ENCODE measurements at places on chromosomes 12 and 14.

- no peak for DNase-seq
These were observed 22.9 kb downstream of the VCPKMT start for GRCh38 chr14:50093496-50093895.

DNA sequence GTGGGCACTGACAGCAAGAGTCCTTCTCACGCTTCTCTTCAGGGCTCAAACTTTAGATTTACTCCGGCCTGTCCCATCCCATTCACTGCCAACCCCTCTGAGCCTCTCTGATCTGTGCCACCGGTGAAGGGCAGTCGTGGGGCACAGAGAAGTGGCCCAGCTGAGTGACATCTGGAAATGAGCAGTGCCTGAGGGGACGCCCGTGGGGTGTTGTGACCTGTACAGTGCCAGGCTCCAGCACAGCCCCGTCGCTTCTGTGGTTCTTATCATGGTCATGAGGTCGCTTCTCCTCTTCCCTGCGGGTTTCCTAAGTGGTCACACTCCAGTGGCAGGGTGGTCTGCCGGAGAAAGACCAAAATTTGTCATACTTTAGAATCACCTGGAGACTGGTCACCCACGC lies 4.1 kb downstream of the BDKRB2 start:
- DNase-seq, result no peak

- DNase-seq, result no peak
These were observed 84.6 kb downstream of the SETD3 start for GRCh38 chr14:99395909-99396530.

DNA sequence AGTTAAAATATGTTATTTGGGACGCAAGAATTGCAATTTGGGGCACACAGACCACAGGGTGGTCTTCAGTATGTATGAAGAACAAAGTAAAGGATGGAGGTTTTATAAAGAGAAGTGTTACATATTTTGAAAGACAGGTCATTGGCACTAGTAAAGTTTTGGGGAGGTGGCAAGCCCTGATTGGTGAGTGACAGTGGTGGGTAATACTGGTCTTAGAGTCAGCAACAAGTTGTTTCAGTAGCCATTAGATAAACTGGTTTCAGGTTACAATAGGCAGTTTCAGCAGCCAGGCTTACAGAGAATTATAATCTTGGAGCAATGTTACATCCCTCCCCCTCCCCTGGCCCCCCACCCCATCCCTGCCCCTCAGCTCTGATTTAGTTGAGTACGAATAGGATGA lies 17.5 kb downstream of the MARK3 start:
- DNase-seq, result no peak

DNA sequence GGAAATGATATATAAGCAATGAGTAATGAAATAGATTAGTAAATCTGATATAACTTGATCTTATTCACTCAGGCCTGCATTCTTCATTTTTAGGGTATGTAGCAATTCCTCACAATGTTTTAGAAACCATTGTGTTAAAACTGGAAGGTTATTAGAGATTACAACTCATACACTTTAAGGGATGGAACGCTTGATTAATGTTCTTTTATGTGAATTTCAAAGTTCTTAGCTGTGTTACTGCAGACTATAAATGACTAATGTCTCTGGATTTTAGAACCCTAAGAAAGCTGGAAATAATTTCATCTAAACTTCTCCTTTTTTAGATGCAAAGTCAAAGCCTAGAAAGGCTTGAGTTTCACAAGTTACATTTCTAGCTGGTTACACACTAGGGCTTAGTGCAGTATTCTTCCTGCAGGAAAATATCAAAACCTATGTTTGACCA lies 148.2 kb upstream of the CLEC14A start:
- peak; percentile 94 for DNase-seq

DNA sequence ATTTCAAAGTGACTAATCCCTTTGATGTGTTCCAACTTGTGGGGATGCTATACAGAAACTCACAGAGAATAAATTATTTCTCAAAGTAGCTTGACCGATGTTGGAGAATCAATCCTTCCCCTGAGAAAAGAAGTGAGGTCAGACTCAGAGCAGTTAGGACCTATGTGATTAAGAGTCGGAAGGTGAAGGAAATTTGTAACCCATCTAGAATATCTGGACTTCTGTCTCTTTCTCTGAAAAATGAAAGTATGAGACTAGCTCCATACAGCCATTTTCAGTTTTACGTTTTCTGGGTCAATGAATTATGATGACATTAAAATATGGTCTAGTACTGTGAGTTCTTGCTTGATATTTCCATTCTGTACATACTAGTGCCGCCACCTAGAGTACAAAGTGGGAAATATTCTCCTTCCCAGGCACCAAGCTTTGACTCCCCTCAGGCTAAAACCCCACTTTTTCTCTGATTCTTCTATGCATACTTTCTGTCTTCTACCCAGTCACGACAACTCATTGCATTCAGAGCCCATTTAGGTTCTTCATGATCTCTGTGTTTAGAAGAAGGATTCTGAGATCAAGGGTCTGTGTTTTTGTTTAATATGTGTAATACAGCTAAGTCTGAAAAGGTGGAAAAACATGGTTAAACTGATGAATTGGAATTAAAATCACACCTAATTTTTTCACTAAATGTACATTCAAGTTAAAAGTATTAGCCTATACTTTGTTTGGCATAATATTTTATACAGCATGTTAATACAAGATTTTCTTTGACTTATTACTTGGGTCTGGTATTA lies 6.9 kb upstream of the NTS start:
- peak; percentile 43 for DNase-seq

DNA sequence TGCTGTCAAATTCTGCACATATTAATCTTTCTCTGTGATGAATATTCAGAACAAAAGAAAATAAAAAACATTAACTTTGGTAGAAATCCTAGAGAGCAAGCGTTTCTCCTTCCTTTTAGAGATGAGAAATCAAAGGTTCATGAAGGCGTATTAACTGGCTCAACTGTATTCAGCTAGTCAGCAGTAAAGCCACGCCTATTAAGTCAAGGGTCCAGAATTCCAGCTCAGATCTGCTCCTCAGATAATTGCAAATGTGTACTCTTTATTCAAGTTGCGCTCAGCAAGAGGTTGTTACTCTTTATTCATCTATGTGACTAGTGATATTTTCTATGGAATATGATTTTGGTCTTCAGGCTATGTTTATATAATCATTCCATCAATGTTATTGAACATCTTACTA lies 13.1 kb upstream of the POC1B start:
- DNase-seq, result no peak

DNA sequence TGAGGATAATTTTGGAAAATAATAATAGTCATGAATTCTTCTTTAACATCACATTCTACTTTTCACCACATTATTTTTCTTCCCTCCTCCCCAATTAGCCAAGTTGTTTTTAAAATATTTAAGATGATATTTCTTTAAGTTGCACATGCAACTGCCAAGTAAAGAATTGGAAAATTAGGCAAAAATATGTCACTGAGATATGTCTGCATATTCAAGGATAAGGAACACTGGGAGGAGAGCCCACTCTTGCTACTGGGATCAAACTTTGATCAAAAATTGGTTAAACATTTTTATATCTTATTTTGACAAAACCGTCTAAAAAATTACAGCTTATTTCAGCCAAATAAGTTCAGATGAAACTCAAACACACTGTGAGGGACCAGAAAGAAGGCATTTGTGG lies 231.2 kb upstream of the TMTC1 start:
- DNase-seq, result no peak

GRCh38 chr14:21070610-21071224 lies 613 bp downstream of the ARHGEF40 start:
- no peak for DNase-seq

GRCh38 chr12:40144023-40144422 lies 38.1 kb upstream of the SLC2A13 start:
- DNase-seq, result no peak

DNA sequence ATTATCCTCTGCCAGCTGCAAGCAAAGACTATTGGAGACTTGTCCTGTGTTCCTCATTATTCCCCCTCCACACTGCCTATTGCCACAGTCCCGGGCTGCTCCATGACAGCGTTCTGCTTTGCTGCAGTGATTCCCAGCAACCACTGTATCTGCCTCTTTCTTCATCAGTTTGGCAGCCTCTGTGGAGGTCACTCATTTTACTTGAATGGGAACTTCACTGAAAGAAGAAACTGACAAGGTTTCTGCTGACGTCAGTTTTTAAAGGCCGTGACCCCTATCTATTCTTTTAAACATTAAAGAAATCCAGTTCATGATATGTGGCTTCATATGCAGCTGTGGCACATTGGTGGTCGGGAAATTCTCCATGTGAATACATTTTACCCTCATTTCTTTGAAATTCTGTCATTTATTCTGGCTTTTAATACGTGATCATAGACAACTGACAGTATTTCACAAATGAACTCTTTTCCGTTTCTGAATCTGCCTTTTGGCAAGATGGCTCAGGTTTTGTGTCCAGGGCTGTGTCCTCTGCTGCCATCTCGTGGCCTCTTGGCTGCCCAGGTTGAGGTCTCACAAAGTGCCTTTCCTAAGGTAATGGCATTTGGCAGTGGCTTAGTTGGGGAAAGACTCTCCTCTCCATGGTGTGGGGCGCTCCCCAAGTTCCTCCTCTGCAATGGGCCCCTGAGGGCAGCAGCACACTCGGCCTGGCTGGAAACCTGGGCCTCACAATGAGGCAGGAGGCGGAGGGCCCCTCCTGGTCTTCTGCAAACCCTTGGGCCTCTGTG lies 5.8 kb downstream of the TMEM253 start:
- DNase-seq, result no peak

- peak; percentile 84 for DNase-seq
These were observed 180.3 kb downstream of the RAD51B start for GRCh38 chr14:67999705-68000384.

DNA sequence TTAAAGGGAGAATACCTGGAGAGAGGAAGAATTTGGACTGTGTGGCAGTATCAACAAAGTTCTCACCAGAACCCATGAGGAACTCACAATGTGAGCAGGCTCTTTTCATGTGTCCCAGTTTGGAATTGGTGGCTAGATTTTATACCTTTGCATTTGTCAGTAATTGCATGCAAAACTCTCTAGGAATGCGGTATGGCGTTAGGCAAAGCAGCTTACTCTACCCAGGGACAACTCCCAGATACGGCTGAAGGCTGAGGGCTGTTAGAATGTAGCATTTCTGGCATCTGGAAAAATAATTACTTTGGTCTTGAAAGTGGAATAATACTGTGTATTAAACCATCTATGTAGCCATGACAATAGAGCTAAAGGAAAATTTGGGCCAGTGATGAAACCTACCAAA lies 635.5 kb downstream of the SLC16A7 start:
- DNase-seq, result no peak

DNA sequence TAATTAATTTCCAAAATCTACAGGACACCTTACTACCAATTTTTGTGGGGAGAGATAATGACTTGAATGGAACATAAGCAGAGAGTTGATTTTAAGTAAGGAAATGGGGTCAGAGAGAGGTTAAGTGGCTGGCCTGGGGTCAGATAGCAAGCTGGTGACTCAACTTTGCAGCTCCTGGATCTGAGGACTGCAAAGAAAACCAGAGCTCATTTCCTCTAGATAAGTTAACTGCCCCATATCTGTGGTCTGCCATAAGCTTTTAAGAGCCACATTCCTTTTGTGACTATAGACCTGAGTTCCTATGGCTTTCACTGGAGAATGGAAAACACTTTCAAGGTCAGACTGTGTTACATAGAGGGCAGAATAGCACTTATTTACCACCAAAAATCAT lies 201.2 kb upstream of the PRICKLE1 start:
- no peak for DNase-seq

DNA sequence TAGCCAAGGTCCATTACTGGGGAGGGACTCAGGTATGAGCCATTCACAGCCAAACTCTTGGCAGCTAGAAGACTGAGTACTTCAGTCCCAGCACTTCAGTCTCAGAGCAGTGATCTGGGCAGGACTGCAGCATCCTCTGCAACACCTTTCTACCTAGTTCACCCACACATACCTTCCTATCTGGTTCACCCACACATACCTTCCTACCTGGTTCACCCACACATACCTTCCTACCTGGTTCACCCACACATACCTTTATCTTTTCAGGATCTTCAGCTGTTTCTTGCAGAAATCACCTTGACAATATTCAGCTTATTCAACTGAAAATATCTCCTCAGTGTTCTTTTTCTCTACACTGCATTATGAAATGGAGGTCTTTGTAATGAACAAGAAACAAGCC lies 101.3 kb downstream of the SRGAP1 start:
- no peak for DNase-seq

Data from fibroblast of skin of left biceps (primary cell).